CD4-positive, alpha-beta T cell treated with Interleukin-6 at 100 ng/mL for 8 hours (primary cell): ENCODE measurements at places on chromosomes 16 and 17.

DNA sequence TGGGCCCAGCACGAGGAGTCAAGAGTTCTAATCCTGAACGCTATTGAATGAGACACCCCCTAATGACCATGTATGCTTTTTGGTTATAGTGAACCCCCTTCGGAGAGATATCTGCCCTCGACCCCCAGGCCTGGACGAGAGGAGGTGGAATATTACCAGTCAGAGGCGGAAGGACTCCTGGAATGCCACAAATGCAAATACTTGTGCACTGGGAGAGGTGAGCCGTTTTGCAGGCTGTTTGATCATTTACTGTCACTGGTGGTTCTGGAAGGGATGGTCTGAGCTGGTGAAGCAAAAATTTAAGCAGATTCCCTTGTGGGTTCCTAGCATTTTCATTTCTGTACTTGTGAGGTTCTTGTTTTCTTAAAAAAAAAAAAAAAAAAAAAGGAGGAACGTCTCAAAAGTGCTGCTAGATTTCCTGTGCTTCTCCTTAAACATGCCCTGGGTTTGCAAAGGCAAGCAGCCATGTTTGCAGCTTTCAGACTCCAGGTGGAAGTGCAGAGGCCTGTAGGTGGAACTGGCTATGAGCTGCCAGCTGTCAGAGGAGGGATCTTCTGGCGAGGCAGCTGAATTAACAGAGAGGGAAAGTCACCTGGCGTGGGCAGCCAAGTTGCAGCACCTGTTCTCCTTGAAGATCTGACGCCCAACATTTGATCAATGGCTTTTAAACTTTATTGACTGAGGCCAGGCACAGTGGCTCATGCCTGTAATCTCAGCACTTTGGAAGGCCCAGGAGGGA is 3.5 kb downstream of the MARVELD3 start:
- DNase-seq, result no peak

GRCh38 chr17:3978421-3979289 is 14.4 kb upstream of the ATP2A3 start:
- no peak for DNase-seq

GRCh38 chr17:34465789-34466188 is 102.8 kb upstream of the CCL1 start:
- no peak for DNase-seq

- peak; percentile 90 for DNase-seq
Observed at GRCh38 chr17:47889734-47890529, 6.1 kb upstream of the SP2 start.

GRCh38 chr16:69709456-69710084 is 16.8 kb downstream of the NQO1 start:
- DNase-seq, result peak; percentile 60

DNA sequence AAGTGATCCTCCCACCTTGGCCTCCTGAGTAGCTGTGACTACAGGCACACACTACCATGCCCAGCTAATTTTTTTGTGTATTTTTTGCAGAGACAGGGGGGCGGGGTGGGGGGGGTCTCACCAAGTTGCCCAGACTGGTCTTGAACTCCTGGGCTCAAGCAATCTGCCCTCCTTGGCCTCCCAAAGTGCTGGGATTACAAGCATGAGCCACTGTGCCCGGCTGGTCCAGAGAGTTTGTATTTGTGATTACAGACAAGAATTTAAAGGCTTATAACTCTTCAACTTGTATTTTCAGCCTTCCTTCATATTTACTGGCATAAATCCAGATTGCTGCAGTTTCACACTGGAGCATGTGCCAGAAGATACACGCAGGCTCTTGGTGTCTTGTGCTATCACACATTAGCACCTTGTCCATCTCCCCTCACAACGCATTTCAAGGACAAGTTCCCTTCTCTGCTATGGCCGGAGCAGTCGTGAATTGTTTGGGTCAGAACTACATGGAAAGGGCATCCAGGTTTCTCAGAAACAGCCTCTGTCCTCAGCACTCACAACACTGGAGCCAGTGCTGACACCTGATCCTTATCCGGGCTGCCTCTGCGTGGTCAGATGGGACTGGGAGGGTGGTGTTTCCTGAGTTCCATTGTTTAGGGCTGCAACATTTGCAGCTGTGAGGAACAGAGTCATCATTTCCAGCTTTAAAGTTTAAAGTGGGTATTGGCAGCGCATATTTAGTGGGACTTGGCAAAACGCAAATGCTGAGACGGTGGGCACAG is 28.1 kb downstream of the WSCD1 start:
- DNase-seq, result no peak

- DNase-seq, result no peak
Observed at GRCh38 chr17:66369830-66370229, 67.4 kb downstream of the PRKCA start.

- no peak for DNase-seq
Observed at GRCh38 chr17:75478508-75478907, 22.1 kb downstream of the TMEM94 start.

DNA sequence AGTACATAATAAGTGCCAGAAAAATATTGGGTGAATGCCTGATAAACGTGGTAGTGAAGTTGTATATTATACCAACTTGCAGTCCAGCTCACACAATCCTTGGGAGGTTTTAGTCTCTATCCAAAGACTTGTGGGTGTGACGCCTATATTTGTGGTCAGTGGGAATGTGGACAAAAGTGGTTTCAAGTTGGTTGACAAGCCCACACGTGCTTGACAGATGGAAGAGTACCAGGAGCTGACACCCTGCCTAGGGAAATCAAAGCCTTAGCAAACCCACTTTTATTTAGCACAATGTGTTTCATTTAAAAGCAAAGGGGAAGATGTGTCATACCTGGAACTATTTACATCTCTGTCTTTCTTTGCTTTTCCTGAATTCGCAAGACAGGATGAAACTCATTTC is 79.0 kb downstream of the CA10 start:
- no peak for DNase-seq

GRCh38 chr17:41153856-41154255 is 4.2 kb upstream of the KRTAP4-5 start:
- DNase-seq, result no peak

- DNase-seq, result no peak
Observed at GRCh38 chr16:82631701-82632685, 5.2 kb downstream of the CDH13 start.

DNA sequence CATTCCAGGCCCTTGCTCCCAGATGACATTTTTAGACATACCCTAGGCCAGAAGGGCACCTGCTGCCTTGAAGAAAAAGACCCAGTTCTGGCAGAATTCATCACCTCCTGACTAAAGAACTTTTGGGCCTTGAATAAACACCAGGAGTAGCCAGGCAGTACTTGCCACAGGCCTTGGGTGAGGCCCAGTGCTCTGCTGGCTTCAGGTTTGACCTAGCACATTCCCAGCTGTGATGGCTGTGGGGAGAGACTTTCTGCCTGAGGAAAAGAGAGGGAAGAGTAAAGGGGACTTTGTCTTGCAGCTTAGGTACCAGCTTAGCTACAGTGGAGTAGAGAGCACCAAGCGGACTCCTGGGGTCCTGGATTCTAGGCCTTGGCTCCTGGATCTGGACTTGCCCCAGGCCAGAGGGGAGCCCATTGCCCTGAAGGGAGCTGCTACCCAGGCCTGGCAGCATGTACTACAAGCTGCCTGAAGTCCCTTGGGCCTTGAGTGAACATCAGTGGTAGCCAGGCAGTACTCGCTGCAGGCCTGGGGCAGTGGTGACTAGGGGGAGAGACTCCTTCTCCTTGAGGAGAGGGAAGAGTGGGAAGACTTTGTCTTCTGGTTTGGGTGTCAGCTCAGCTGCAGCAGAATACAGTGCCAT is 44.3 kb downstream of the ABCA8 start:
- no peak for DNase-seq

- DNase-seq, result no peak
Observed at GRCh38 chr17:82202981-82203380, 9.7 kb downstream of the CCDC57 start.

DNA sequence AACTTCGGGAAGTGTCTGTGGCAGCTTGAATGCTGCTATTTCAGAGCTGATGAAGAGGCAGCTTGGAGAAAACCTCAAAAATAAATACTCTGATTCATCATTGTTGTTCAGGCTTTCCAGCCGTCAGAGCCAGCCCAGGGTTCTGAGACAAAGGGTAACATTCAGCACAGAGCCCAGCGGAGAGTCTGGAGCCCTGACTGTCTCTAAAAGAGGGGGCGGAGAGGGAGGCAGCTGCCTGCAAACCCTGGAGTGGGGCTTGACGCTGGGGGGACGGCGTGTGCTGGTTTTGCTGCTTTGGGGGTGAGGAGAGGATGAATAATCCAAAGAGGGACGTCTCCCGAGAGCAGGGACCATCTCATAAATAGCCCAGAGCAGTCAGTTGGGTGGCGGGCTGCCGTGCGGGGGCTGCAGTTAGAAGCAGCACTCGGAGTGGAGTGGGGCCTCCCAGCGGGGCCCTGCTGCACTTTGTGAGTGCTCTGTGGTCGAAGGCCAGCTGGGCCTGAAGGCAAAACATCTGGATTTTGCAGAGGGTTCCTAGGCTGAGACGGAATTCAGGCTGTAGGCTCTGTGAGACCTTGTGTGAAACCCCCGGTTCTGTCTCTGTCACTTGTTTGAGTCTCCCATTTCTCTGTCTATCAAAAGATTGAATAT is 237.8 kb downstream of the PRKCA start:
- DNase-seq, result no peak

- DNase-seq, result no peak
Observed at GRCh38 chr16:64312980-64313379, 808.9 kb downstream of the CDH11 start.

- DNase-seq, result no peak
Observed at GRCh38 chr17:14775731-14776492, 475.0 kb downstream of the HS3ST3B1 start.

GRCh38 chr17:21291357-21291756 is 6.8 kb downstream of the MAP2K3 start:
- DNase-seq, result no peak

DNA sequence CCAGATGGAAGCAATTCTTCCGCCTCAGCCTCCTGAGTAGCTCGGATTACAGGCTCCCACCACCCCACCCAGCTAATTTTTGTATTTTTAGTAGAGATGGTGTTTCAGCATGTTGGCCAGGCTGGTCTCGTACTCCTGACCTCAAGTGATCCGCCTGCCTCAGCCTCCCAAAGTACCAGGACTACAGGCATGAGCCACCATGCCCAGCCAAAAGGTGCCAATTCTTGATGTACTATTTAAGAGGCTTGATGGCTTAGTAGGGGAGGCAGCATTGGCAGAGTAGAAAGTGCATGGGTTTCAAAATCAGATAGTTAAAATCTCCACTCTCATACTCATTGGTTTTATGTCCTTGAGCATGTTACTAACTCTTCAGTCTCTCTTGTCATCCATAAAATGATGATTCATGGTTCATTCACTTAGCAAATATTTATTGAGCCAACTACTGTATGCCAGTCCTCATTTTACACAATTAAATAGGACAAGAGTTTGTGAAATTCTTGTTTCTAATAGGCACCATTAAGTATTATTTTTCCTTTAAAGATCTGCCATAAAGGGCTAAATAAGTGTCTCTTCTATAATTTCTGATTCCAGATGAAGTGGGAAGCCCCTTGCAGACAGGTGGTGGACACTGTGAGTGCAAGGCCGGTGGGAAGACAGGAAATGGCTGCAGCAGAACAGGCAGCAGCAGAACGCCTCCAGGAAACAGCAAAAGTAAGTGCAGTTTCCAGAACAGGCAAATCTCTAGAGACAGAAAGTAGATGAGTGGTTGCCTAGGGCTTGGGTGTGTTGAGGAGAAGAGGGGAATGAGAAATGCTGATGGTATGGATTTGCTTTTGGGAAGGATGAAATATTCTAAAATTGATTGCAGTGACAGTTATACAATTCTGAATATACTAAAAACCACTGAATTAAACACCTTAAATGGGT is 8.2 kb upstream of the RPL27 start:
- no peak for DNase-seq

DNA sequence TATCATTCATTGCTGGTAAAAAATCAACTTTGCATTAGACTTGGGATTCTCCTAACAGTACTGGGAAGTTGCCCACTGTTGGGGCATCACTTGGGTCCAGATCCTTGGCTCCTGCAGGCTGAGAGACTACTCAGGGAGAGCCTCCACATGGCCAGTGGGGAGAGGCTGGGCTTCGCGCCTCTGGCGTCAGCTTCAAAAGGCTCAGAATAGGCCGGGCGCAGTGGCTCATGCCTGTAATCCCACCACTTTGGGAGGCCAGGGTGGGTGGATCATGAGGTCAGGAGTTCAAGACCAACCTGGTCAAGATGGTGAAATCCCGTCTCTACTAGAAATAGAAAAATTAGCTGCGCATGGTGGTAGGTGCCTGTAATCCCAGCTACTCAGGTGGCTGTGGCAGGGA is 3.4 kb upstream of the CSHL1 start:
- no peak for DNase-seq

GRCh38 chr17:42167807-42168206 is 13.0 kb upstream of the RAB5C start:
- no peak for DNase-seq

- peak; percentile 21 for DNase-seq
Observed at GRCh38 chr17:48023400-48024148, 14.0 kb downstream of the COPZ2 start.

DNA sequence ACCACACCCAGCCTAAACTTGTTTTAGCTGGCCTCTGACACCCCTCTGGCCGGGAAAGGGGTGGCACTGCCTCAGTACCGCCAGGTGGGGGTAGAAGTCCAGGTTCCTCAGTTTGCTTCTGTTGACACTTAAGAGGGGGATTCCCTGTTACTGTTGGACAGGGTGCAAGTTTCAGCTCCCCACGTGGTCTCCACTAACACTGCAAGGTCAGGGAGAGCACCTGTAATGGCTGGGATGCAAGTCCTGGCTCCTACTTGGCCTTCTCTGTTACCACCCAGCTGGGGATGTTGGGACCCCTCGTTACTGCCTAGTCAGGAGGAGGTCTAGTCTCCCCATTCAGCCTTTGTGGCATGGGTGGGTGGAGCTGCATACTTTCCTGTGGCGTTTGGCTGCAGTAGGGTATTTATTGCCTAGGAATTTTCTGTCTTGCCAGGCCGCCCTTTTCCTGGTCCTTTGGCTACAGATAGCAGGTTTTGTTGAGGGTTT is 10.6 kb upstream of the MFAP4 start:
- DNase-seq, result no peak

- DNase-seq, result peak; percentile 2
Observed at GRCh38 chr16:12459391-12460063, 344.2 kb downstream of the CPPED1 start.

GRCh38 chr16:87556941-87557459 is 45.3 kb upstream of the JPH3 start:
- no peak for DNase-seq

DNA sequence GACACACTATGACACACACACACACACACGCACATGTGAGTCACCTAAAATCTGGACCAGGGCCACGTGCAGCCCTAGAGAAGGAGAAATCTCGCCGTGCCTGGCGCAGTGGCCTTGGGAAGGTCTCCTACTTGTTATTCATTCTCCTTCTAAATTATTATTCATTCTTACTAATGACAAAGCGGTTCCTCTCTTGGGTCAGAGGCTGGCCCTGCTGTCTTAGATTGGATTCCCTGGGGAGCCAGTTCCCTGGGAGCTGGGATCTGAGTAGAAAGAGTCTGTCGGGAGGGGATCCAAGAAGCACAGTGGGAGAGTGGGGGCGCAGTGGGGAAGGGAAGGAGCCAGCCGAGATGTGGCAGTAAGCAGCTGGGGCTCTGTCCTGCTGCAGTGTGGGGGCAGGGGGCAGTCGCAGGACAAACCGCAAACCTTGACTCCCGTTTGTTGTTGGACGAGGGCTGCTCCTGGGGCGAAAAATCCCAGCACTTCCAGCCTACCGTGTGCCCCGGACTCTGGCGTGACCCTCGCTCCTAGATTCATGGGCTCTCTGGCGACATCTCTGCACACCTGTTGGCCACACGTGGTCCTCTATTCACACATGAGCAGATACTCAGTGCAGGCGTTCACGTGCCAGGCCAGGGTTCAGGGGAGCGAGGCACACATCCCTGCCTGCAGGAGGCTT is 18.7 kb upstream of the JPH3 start:
- DNase-seq, result no peak
